ENCODE measurements at places on chromosomes 12 and 14.

GRCh38 chr12:130655010-130655409 lies 61.1 kb downstream of the RIMBP2 start:
- DNase-seq, result no peak

- no peak for DNase-seq
Measured at GRCh38 chr14:77281852-77282410, 10.9 kb upstream of the NGB start.

DNA sequence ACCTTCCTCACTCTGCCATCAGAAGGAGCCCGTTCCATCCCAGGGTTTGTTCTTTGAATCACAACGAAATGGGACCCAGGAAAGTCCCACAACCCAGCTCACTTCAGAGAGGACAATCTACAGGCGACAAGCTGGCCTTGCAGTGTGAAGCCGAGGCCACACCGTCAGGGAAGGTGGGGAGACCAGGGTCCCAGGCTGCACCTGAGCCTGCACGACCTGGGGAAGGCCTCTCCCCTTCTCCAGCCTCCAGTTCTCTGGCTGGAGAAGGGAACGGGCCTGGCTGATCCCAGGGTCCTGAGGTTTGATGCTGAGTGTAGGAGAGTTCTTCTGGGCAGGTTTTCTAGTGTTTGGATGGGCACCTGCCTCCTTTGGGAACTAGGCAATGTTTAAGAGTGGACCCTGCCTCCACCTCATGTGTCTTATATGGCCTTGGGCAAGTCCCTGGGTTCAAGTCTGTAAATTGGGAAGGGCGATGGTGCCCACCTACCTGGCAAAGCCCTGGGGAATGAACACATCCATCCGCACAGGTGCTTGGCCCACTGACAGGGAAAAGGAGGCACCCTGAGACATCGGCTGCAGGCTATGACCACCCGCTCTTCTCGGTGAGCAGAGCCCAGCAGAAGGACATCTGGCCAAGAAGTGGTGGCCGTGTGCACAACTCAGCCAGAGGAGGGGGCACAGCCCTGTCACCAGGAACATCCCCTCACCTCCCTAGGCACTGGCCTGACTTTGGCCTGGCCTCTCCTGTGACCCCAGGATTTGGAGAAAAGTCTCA lies 77.9 kb upstream of the BCL11B start:
- no peak for DNase-seq

DNA sequence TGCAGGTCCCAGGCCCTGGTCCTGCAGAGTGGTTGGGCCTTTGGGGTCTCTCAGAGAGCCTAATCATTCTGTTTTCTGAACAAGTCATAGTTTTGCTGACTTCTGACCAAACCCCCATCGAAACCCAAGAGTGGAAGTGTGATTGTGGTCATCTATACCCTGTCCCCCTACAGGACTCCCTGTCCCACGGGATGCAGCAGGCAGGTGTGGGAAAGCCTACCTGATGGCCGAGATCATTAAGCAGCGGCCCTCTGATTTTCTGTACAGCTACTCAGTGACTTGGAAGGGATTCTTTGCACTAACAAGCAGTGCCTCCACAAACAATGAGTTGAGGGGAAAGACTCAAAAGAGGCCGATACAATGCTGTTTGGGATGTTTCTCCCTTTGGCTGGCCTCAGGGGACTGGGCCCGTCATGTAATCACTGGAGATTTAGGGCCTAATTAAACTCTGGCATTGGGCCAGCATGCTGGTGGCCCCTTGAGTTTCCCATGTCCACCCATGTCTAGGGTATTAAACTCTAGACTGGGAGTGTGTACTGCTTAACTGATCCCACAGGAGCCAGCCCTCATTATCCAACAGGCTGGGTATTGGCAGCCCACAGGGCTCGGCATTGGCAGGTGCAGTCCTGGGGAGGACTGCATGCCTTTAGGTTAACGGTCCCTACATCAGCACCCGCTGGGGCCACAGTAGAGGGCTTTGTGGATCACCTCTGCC lies 192.8 kb downstream of the ZFP36L1 start:
- no peak for DNase-seq

- peak; percentile 96 for DNase-seq
Measured at GRCh38 chr14:35121887-35122695, at the start of the genes PPP2R3C and PRORP. Gene PPP2R3C (minus strand): TSS chr14:35121990. CDS start chr14:35121959, 31 bp downstream. Gene PRORP (plus strand): TSS chr14:35122552. CDS start chr14:35123246, 694 bp downstream.
